Fibroblast of villous mesenchyme (primary cell): ENCODE measurements at places on chromosomes 4 and X.

DNA sequence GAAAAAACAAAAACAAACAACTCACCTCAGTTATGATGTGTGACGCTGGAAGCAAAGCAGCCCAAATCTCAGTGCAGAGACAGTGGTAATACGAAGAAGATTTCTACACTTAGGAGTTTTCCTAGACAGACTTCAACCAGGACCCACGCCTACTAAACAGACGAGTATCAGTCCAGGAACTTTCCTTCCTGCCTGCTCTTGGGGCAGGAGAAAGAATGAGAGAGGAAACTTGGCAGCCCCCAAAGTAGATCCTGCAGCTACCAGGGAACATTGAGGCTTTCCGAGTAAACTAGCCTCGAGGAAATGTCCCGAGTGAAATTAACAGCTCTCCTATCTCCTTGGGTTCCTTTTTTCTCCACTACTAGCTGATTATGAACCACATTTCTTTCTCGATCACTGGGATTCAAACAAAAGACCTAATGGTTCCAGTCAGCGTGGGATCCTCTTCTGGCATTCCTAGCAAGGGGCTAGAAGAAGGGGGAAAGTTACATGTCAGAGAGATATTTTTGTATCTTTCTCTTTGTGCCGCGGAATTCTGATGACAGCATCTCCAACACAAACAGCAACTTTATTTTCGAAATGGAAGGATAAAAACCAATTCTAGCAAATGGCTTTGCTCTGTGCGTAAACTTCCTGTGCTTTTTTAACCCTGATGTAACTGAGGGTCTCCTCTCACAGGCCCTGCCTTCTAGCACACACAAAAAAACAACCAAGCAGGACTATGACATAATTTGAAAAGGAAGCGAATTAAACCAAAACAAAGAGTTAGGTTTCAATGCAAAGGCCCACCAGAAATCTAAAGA lies 53.2 kb downstream of the PPM1K start:
- DNase-seq = peak; percentile 49

DNA sequence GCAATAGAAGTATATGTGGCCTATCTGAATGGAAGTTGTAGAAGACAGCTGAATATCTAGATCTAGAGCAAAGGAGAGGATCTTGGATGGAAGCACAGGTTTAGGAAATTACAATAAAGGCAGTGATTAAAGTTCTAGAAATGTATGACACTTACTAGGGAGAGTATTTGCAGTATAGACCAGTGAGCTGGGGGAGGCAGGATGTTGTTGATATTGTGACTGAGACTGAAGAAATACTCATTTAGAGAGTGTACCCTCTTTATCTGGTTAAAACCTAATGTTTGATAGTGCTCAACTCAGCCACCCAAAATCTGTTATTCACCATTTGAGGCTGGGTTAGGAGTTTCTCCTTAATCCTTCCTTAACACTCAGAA lies 439.5 kb downstream of the GRXCR1 start:
- DNase-seq = no peak

DNA sequence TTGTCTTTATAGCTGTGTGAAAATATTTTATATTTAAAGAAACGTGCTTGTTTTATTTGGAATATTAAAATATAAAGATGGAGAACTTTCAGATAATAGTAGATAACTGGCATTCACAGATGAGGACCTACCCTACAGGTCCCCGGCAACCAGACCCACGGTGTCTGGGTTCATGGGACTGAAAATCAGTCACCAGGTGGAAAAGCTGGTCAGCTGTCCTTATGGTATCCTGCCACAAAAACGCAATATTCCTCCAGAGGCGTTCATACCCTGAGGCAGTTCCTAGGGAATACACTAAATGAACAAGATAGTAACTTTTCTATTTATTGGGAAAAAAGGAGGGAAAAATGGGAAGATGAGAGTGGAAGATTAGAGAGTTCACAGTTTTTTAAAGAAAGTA lies 1.2 kb downstream of the TLR6 start:
- no peak for DNase-seq

DNA sequence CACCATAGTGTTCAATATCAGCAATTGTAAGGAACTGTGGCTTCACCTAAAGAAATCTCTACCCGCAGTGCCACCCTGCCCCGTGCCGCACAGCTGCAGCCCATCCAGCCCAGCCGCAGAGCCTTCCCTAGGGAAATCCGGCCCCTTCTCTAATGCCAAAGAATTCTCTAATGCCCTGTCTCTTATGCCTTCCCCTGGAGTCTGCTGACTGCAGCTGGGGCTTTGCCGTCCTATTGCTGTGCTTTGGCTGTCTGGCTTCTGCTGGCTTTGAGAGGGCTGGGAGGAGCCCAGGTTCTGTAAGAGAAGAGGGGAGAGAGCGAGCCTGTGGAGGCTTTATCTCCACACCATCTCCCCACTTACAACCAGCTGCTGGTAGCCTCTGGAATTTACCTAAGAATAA lies 85.9 kb upstream of the HELT start:
- DNase-seq = no peak

- no peak for DNase-seq
These were observed 20.3 kb downstream of the P2RY8 start for GRCh38 chrX:1516596-1517104.

DNA sequence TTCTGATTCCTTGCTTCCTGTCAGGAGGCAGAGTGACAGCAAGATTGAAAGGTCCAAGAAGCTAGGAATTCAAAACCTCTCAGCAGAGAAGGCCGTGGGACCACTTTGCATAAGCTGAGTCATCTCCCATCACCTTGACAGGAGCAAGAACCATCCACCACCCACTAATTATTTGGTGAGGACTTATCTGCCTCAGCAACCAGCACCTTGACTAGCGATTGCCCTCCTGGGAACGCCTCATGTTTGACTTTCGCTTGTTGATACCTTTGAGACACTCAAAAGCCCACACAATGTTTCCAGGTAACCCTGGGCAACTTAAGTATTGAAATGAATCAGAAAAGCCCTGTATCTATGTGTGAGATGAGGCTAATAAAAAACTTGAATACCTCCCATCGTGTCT lies 233.5 kb upstream of the GYPA start:
- DNase-seq = no peak

DNA sequence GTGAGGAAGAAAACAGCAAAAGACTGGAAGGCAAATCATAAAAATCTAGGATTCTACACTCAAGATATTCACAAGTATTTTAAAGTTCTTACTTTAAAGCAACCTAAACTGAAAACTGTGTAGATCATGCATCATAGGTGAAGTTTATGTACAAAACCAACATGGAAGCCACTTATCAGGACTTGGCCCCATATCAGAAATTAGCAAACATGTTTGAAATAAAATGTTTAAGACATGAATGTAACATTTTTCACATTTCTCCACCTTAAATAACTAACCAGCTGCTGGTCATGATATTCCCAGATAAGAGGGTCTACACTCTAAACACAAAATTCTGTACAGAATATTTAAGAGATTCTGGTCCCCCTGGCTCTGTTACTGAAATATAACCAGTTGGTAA lies 38.5 kb downstream of the APBB2 start:
- no peak for DNase-seq

- no peak for DNase-seq
These were observed 125.9 kb upstream of the ARX start for GRCh38 chrX:25141684-25142083.
